ENCODE measurements at places on chromosomes 3 and 15.

GRCh38 chr3:166663194-166663593 lies 716.9 kb downstream of the ZBBX start:
- no peak for DNase-seq

DNA sequence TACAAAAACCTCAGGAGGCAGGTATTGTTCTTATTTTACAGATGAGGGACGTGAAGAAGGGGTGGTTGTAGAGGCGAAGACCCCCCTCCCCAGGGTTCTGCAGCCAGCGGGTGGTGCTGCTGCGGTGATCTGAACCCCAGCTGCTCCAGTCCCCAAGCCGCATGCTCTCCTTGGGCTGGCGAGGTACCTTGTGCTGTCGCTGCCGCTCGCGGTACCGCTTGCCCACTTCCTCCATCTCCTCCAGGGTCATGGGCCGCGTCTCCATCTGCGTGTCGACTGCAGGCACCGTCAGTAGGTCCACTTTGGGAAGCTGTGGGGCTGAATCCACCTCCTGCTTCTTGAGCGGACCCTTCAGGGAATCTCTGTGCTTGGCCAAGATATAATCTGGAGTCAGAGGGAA lies 17.5 kb downstream of the EFCAB12 start:
- DNase-seq = no peak

GRCh38 chr15:45130291-45131000 lies 652 bp downstream of the DUOX1 start:
- no peak for DNase-seq

- no peak for DNase-seq
These were observed 24.2 kb downstream of the SRGAP3 start for GRCh38 chr3:9225268-9225667.

GRCh38 chr3:128875556-128876120 lies 3.8 kb upstream of the ACAD9 start:
- peak; percentile 88 for DNase-seq

DNA sequence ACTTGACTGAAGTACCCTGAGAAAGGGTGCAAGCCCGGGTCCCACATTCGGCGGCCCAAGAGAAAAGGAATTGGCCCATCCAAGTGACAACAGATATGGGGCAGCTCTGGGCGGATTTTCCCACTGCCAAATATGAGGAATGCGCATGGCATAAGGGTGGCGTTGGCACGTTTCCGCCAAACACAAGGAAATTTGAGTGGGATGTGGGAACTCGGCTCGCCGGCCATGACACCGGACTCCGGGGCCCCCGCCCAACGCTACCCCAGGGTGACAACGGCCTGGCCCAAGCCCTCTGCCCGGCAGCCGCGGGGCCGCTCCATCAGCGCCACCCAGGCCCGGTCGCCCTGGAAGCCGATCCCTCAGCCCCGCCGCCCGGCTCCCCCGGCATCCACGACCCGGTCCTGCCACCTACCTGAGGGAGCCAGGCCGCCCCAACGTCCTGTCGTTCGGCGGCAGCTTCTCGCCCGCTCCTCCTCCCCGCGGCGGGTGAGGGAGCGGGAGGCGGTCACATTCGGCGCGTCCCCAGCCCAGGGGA lies 449 bp downstream of the RAF1 start:
- peak; percentile 65 for DNase-seq
